ENCODE measurements at places on chromosomes 13 and 19. TPM values are rescaled to one million over a fixed set of nuclear protein-coding genes. Genes with fewer than 3 reads are reported as not detected.

CCDC122 gene
- 2.8 TPM for total RNA-seq

TUBA3C gene
- not detected for total RNA-seq

OR4F17 gene
- not detected for total RNA-seq

MRPL57 gene
- total RNA-seq, result 26.7 TPM

CEACAM1 gene
- 1.8 TPM for total RNA-seq

URAD gene
- total RNA-seq, result not detected

ZNF497 gene
- total RNA-seq, result 1.5 TPM
